ENCODE measurements at places on chromosomes 12 and 14. TPM values are rescaled to one million over a fixed set of nuclear protein-coding genes. Genes with fewer than 3 reads are reported as not detected.

SYNDIG1L gene
- total RNA-seq: 1.6 TPM

ASB2 gene
- total RNA-seq: 2.4 TPM

SDR9C7 gene
- not detected for total RNA-seq

ZNF10 gene
- 7.7 TPM for total RNA-seq

TMEM30B gene
- 20.3 TPM for total RNA-seq

SLC2A13 gene
- 11.6 TPM for total RNA-seq

CSRP2 gene
- 23.3 TPM for total RNA-seq

TSPAN19 gene
- total RNA-seq: 6.6 TPM

MFAP5 gene
- total RNA-seq: 50.2 TPM

FGF6 gene
- total RNA-seq: not detected

PRB2 gene
- not detected for total RNA-seq

ALDH6A1 gene
- total RNA-seq: 45.5 TPM

KLHL33 gene
- total RNA-seq: 0.47 TPM

SLC25A47 gene
- total RNA-seq: not detected

OR9K2 gene
- total RNA-seq: not detected

TDRD9 gene
- 8.5 TPM for total RNA-seq

FERMT2 gene
- total RNA-seq: 86.0 TPM

GRIN2B gene
- 0.50 TPM for total RNA-seq

GZMB gene
- total RNA-seq: 7.6 TPM

PROX2 gene
- total RNA-seq: 0.12 TPM

KLHDC2 gene
- total RNA-seq: 42.4 TPM

PCBP2 gene
- 767 TPM for total RNA-seq

ANO2 gene
- total RNA-seq: 22.2 TPM

RNASE1 gene
- 694 TPM for total RNA-seq

FGF23 gene
- total RNA-seq: not detected

KCNJ8 gene
- 12.8 TPM for total RNA-seq

LRP1-AS gene
- not detected for total RNA-seq

KIF21A gene
- 12.1 TPM for total RNA-seq

KIF26A gene
- total RNA-seq: 4.4 TPM

FAM90A1 gene
- 0.47 TPM for total RNA-seq

SLC4A8 gene
- total RNA-seq: 8.3 TPM

CSAD gene
- 39.2 TPM for total RNA-seq

Data from lower lobe of right lung (tissue), 2 donors.